ENCODE measurements at places on chromosomes 7 and 10.

DNA sequence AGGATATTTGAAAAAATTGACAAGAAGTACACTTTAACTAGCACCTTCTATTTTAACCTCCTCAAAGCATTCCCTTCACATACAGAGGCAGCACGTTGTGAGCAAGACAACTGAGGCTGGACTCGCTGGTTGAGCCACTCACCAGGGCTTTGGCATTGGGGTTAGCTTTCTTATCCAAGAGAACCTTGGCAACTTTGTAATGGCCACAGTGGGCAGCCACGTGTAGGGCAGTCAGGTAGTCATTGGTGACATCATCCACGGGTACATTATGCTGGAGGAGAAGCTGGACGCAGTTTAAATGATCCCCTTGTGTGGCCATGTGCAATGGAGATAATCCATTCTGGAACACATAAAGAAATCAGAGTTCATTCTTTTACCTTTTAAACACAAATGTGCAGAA is 181.8 kb downstream of the ANK3 start:
- no peak for DNase-seq

DNA sequence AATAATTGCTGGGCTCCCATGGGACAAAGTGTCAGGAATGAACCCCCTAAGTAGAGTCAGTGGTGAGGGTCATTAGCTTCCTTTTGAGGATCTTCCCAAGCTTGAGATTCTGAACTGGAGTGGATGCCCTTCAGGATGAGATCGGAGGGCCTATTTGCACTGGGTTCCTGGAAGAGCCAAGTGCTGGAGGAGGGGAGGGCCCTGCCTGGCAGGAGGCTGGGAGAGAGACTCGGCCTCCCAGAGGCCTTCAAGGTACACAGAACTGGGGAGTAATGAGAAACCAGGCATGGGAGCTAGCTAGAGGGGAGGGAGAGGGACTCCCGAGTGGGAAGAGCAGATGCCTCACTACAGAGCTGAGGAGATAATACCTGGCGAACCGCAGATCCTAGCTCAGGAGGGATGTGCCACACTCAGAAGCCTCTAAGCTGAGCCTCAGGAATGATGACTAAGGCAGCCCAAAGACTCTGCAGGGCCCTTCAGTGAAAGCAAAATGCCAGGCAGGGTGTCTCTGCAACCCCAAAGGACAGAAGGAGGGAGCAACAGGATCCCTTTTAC is 9.4 kb downstream of the PDAP1 start:
- DNase-seq, result no peak

GRCh38 chr7:110885474-110885873 is 205.5 kb upstream of the LRRN3 start:
- DNase-seq, result no peak

DNA sequence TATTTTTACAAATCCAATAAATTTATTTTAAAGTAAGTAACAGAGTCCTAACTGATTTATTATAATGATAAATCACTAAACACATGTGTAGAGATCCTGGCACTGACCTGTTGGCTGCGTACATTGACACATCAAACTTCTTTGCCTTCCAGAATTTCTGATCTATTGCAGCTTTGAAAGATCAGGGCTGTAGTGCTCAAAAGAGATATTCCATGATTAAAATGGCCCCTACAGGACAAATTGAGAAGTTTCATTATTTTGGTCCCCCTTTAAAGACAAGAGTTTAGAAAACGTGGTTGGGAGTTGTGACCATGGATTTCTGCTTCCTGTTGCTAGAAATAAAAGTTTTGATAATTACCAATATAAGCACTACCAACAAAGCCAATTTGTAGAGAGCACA is 87.7 kb upstream of the PDK4 start:
- DNase-seq, result no peak

- DNase-seq, result peak; percentile 80
These were observed 104.1 kb downstream of the EVX1 start for GRCh38 chr7:27346531-27347275.

DNA sequence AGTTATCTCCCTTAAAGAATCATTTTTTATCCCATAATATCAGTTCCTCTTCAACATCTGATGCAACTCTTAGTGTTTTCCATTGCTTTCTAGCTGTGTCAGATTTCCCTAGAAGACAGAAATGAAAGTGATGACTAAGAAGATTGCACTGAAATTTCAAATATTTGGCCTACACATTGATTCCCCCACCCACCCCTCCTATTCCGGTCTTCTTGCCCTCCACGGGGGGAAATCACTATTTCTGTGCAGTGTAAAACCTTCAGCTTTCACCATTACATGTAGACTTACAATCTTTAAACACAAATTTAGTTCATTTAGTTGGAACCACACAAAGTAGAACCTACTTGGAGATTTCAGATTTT is 63.7 kb upstream of the IL6 start:
- peak; percentile 48 for DNase-seq

DNA sequence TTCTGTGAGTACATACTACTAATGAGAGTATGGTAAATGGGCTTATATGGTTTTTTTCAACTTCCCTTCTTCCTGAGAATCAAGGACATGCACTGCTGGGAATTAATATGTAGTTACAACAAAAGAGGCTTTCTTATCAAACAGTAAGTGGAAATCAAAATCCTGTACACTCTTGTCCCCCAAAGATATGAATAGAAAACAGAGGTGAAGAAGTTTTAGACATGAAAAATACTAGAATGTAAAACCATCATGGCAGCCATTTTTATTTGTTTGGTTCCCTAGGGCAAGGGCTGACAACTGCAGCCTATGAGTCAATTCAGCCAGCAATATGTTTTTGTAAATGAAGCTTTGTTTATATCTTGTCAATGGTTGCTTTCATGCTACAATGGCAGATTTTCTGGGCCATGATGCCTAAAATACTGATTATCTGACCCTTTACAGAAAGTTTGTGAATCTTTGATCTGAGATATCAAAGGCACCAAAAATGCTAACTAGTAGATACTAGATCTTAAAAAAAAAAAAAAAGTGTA is 422.4 kb downstream of the PARD3 start:
- DNase-seq, result no peak

- DNase-seq, result no peak
These were observed 259.8 kb downstream of the GLI3 start for GRCh38 chr7:41977151-41977651.

GRCh38 chr7:69062020-69062765 is 536.1 kb upstream of the AUTS2 start:
- no peak for DNase-seq

GRCh38 chr7:51310131-51310583 is 6.5 kb downstream of the COBL start:
- no peak for DNase-seq

GRCh38 chr7:19009241-19009935 is 108.0 kb downstream of the TWIST1 start:
- no peak for DNase-seq

DNA sequence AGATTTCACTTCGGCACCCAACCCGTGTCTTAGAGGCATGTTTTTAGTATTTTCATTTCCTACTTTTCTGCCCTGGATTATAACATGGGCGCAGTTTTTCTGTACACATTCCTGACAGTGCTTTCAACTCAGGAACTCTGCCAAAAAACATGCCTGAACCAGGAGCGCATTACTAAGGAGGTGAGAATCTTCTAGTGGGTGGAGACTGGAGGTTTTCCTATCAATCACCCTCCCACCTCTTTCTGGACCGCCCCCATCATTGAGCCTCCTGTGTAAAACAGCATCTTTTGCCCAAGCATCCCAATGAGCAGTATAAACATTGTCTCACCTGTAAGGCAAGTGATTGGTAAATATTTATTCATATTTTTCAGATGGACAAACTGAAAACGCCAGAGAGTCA is 53.2 kb downstream of the STK17A start:
- DNase-seq, result no peak

DNA sequence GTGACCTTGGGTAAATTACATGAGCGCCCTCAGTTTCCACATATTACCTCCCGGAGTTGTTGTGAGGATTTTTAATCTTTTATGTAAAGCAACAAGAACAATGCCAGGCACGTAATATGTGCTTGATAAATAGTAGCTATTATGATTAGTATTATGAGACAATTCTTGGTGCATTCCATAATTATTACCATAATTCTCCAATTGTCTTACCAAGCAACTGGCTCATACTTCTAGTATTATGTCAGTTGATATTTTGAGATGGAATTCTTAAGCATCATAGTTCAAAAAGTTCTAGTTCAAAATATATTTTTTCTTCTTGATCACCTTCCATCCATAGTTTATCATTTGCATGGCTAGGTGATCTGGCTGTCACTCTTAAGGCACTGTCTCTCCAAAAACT is 259.0 kb downstream of the BBS9 start:
- no peak for DNase-seq

DNA sequence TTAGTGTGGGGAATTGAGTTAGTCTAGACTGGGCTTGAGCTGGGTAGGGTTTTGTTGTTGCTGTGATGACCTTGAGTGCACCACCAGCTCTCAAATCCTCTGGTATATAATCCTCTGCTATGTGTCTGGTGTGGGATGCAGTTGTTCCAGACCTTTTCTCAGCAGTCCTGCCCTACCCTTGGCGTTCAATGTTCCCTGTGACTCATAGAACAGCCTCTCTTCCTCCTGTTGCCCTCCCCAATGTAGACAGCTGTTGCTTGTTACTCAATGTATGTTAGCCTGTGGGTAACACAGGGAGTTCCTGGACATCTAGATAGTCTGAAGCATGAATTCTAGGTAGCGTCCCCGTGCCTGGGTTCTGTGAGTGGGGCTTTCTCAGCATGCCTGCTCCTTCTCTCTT is 19.8 kb downstream of the ACBD7 start:
- no peak for DNase-seq

All from SJSA1 (cell line).